ENCODE measurements at places on chromosomes 5 and 9.

DNA sequence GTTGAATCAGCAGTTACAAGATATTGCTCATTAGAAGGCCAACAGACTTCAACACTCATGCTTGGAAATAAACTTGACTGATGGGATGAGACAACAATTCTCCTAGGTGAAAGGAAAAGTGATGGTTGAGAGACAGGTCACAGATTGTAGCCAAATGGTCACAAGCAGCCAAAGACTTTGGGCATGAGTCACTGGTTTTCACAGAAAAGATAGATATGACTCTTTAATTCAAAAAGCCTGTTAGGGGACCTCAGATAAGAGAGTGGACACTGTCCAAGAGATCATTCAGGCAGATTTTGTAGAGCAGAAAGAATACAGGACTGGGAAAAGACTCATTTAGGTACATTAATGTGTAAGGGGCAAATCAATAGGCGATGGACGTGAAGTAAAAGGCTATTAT lies 982.5 kb downstream of the MAT2B start:
- no peak for DNase-seq

- no peak for DNase-seq
Observed at GRCh38 chr5:37165761-37166160, 83.4 kb downstream of the CPLANE1 start.

- DNase-seq = no peak
Observed at GRCh38 chr5:44048276-44048984, 340.8 kb downstream of the FGF10 start.

GRCh38 chr9:128068386-128069205 lies 564 bp downstream of the SLC25A25 start:
- peak; percentile 44 for DNase-seq

- DNase-seq = no peak
Observed at GRCh38 chr5:40689438-40689837, 9.7 kb downstream of the PTGER4 start.

- no peak for DNase-seq
Observed at GRCh38 chr5:179126506-179126991, 66.4 kb downstream of the ZNF354C start.

Measured in activated CD4-positive, CD25-positive, alpha-beta regulatory T cell (primary cell).